ENCODE measurements at places on chromosomes 7 and 10.

DNA sequence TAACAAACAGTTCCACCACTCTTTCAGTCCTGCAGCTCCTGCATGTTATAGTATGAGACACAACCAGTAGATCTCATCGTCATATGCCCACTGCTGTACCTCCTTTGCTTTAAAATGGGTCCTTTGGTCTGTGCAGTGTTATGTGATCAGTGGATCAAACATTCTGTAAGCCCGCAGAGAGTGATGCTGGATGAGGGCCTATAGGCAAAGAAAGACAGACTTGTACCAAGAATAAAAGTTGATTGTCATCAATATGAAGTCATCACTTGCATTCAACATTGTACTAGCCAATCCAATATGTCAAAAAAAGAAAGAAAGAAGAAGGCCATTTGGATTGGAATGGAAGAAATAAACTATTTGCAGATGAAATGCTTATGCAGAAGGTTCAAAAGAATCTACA lies 79.8 kb upstream of the PHYHIPL start:
- no peak for DNase-seq

GRCh38 chr7:25158966-25159365 lies 33.9 kb upstream of the CYCS start:
- DNase-seq, result no peak

- DNase-seq, result no peak
These were observed 746.0 kb upstream of the CELF2 start for GRCh38 chr10:10271639-10272192.

DNA sequence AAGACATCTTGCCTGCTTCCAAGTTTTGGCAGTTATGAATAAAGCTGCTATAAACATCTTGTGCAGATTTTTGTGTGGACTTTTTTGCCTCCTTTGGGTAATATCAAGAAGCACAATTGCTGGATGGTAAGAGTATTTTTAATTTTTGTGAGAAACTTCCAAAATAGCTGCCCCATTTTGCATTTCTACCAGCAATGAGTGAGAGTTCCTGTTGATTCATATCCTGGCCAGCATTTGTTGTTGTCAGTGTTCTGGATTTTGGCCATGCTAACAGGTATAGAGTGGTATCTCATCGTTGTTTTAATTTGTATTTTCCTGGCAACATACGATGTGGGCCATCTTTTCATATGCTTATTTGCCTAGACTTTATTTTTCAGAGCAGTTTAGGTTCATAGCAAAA lies 53.9 kb downstream of the BTAF1 start:
- DNase-seq, result no peak

- no peak for DNase-seq
These were observed 29.8 kb downstream of the GSDME start for GRCh38 chr7:24727154-24728120.

GRCh38 chr7:134991469-134992339 lies 5.4 kb downstream of the AGBL3 start:
- no peak for DNase-seq

DNA sequence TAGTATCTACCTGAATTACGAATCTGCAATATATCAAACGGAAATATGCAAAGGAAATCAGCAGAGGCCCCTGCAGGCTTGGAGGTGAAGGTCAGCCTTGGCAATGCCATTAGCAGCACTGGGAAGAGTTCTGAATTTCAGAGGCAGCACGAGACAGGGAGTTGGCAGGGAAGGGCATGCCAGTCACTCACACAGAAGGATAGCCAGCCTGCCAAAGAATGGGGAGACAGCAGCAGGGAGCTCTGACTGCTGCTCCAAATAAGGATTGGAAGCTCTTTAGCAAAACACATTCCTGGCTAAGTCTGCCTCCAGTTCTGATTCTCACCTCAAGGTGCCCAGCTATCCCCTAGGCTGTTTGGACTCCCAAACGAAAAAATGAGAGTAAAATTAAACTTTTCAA lies 188.0 kb downstream of the PDE1C start:
- DNase-seq, result no peak

GRCh38 chr7:139108266-139109187 lies 993 bp downstream of the ZC3HAV1 start:
- DNase-seq, result no peak

DNA sequence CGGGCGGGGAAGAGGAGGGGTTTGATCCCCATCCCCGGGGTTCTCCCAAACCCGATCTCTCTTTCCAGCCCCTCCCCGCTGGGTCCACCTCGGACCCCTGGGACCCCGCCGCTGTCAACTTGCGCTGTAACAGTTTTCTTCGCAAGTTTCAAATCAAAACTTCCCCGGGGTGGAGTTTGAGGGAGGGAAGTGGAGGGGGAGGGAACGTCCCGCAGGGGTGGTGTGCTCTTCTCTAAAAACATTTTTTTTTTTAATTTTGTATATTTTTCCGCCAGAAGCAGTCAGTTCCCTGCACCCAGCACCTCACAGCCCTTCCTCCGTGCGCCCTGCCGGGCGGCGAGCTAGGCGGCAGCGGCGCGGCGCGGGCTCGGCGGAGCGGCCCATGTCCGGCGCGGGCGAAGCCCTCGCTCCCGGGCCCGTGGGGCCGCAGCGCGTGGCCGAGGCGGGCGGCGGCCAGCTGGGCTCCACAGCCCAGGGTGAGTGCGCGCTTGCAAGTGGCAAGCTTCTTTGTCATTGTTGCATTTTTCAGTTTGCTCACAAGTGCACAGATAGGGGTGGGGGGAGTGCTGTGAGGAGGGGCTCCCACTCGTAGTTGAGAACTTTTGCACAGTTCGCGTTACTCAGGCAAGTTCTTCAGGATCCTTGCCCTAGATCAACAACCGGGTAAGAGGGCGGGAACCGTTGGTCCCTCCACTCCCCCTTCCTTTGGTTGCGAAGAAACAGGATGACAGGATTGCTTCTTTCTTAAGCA lies 933 bp downstream of the MDFIC start:
- DNase-seq, result peak; percentile 45

- no peak for DNase-seq
These were observed 188.4 kb downstream of the CYP26A1 start for GRCh38 chr10:93261961-93262610.

GRCh38 chr10:95739056-95739455 lies 16.9 kb upstream of the ENTPD1 start:
- no peak for DNase-seq

GRCh38 chr10:63583397-63583796 lies 62.2 kb downstream of the REEP3 start:
- no peak for DNase-seq

DNA sequence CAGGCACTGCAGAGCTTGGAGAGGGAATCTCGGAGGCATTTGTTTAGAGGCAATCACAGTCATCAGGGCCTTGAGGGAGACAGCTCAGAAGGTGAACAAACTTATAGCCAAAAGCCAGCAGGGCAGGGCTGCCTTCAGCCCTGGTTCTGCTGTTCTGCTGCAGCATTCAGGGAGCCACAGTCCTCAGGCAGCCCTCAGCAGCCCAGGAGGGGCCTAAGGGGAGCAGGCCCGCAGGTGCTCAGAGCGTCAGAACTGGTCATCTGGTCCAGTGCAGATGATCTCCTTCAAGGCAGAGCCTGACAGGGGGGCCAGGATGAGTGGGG lies 84.7 kb downstream of the ARHGAP22 start:
- DNase-seq, result no peak

GRCh38 chr10:1629326-1630198 lies 107.8 kb downstream of the ADARB2 start:
- DNase-seq, result no peak

DNA sequence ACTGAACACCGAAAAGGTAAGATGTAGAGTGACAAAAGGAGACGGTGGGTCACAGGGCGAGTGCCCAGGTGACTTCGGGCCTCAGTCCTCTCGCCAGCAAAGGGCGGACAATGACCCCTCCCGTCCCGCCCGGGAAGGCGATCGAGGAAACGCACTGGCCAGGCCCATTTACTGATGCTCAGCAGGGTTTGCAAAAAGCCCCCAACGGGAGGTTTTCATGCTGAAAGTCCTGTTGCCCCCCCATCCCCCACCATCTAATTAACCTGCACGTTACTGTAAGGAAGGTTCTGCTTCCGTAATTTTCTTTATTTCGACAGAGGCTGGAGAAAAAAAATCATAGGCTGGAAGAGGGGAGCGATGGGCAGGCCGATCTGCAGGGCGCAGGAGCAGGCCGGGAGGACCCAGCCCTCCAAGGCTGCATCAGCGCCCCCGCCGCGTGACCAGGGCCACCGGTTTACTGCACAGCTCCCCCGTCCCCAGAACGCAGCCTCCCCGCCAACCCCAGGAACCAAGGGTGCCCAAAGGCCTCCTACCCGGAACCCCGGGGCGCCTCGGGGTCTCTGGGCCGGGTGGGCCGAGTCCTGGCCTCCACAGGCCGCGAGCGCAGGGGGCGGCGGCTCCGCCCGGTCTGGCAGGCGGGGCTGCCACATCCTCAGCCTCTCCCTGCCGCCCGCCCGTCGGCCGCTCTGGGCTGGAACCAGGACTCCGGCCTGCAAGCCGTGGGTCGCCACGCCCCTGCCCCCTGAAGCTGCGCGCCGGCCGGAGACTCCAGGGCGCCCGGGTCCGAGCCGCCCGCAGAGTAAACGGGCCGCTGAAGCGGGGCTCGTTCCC lies 613 bp downstream of the OAT start:
- peak; percentile 26 for DNase-seq

DNA sequence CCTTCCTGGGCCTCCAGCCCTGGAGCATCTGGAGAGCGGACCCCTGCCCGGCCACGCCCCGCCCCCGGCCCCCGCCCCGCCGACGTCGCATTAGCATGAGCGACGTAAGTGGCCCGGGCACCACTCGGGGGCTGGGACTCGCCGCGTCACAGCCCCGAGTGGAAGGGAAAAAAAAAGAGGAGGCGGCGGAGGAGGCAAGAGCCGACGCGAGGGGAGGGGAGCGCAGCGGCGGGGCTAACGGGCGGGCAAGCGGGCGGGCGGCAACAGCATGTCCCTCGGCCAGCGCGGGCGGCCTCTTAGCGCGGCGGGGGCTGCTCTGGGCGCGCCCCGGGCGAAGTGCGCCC lies at the start of gene SLC18A3:
Gene SLC18A3, plus strand, starts transcription at position 197 of the 344 bp plus-strand sequence. CDS start 431 bp downstream, outside the sequence.
- DNase-seq, result no peak

DNA sequence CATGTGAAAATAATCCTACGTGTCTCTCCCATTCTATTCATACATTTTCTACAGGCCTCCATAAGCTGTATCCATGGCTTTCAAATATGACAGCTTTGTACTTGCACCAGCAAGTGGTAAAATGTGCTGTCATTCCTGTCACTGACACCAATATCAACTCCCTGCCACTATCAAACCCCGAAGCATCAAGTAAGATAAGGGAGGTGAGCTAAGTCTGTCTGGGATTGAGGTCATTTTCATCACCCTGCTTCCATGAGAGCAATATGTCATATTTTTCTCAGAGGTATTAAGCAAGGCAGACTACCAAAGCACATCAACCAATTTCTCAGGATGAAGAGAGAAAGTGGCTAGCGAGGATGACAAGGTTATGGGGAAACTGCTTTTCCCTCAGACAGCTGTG lies 11.1 kb downstream of the GPR22 start:
- DNase-seq, result no peak

DNA sequence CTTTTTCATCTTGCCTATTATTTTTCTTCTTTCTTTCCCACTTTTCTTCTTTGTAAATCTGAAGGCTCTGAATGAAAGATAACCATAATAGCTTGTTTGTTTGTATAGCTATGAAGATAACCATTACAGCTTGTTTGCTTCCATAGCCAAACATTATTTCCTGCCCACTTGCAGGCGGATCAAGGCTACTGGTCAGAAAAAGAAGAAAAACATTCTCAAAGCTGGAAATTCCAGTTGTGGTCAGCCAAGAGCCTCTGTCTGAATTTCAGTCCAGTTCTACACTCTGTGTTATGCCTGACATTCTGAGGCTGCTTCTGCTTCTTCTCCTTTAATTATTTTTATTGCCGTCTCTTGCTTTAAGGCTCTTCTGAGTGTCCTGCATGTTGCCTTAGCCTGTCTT lies 48.9 kb downstream of the TMEM178B start:
- no peak for DNase-seq

DNA sequence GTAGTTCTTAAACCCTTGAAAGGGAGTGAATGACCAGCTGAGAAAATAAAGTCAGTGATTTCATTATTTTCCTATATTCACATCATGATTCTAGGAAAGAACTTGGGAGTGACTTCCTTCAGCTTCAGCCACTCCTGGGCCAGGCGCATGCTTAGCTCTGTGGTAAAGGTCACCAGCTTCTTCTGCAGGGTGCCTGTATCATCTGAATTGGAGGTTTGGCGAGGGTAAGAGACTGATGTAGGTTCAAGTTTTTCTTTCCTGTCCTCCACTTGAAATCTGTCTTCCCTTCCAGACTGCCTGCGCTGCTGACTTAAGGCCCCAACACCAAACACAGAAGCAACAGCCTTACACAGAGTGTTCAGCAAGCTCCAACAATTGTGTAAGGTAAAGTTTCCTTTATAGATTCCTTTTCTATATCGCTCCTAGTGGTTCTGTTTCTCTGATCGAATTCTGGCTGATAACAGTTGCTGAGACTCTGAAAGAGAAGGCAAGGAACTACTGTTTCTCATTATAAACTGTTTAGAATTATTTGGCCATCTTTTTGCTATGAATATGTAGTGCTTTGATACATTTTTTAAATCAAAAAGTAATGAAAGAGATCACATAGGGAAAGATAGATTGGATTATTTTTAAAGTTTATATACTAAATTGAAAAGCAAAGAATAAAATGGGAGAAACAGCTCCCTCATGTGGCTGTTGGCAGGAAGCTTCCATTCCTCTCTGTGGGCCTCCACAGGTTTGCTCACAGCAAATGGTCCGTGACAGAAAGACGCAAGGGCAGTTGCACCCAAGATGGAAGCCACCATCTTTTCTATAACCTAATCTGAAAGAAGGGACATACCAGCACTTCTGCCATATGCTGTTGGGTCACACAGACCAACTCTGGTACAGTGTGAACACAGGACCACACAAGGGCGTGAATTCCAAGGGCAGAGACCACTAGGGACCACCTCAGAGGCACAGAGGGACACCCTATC lies 14.0 kb downstream of the GATAD1 start:
- no peak for DNase-seq

GRCh38 chr7:78967046-78967445 lies 486.4 kb downstream of the MAGI2 start:
- DNase-seq, result no peak

- no peak for DNase-seq
These were observed 1.8 kb downstream of the TSC22D4 start for GRCh38 chr7:100476903-100477870.

GRCh38 chr10:60413306-60414012 lies 23.8 kb upstream of the ANK3 start:
- DNase-seq, result no peak

GRCh38 chr7:139180700-139181311 lies 50.2 kb upstream of the UBN2 start:
- DNase-seq, result no peak

DNA sequence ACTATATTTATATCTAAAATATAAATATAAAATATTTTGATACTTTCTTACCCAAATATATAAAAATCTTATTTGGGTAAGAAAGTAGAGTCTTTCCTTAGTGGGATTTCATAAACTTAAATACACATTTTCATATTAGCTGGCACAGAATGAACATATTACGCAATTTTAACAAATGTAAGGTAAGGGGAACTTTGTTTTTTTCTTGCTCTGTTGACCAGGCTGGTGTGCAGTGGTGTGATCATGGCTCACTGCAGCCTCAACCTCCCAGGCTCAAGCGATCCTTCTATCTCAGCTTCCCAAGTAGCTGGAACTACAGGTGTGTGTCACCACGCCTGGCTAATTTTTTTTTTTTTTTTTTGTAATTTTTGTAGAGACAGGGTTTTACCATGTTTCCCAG lies 18.3 kb downstream of the CYP26A1 start:
- no peak for DNase-seq
